ENCODE measurements at places on chromosomes 5 and 9. TPM values are rescaled to one million over a fixed set of nuclear protein-coding genes. Genes with fewer than 3 reads are reported as not detected.

DNA sequence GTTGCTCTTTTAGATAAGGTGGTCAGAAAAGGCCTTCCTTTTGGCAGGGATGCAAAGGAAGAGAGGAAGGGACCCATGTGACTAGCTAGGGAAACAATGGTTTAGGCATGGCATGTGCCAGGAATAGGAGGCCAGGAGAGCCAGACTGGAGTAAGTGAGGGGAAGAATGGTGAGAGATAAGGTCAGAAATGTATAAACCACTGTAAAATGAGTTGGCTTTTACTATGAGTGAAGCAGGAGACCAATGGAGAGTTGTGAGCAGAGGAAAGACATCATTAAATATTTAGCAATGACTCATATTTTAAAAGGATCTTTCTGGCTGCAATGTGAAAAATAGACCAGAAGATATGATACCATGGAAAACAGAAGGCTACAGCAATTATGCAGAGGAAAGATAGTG lies 50.9 kb downstream of the AP3B1 start:
- peaks cover 7% of the 10 kb centered on the region for H3K36me3 ChIP-seq
- H3K4me3 ChIP-seq, result no peak overlapping the region
- no peaks in the 10 kb centered on the region for H3K27me3 ChIP-seq
- H3K27ac ChIP-seq, result no peak overlapping the region

DNA sequence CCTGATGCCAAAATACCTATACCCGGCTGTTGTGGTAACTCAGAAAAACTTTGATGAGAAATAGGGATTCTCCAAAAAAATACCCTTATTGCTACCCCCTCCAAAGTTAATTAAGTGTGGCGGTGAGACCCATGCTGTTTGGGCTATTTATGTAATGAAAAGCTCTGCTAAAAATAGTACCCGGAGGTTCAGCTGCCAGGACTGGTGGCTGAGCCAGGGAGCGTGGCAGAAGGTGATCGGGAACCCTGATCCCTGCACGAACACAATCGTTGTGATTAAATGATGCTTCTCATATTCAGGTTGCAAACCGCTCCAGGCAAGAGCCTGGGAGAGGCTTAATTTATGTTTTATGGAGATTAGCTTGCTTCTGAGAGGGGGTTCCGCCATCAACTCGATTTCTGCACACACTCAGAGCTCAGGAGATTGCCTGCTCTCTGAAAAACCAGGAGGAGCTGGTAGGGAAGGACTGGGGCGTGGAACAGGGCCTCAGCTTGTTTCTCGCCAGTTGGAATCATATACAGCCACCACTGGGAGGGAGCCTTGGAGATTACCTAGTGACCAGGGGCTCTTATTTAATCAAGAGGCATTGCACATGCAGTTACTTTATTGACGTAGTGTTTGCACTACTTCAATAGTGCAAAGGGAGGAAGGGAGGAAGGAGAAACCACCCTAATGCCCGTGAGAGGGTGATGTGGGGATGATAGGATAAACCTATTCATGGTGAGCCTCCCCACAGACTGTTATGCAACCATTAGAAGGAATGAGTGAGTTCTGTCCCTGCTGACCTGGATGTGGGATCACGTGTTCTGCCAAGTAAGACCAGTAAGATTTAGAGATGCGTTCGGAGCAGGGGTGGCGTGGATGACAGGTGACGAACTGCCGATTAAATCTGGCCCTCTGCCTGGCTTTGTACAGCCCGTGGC lies 23.4 kb downstream of the HRH2 start:
- peaks cover 31% of the 10 kb centered on the region for H3K36me3 ChIP-seq
- no peaks in the 10 kb centered on the region for H3K27me3 ChIP-seq
- H3K4me1 ChIP-seq, result peaks cover 30% of the 10 kb centered on the region
- no peak for DNase-seq

DNA sequence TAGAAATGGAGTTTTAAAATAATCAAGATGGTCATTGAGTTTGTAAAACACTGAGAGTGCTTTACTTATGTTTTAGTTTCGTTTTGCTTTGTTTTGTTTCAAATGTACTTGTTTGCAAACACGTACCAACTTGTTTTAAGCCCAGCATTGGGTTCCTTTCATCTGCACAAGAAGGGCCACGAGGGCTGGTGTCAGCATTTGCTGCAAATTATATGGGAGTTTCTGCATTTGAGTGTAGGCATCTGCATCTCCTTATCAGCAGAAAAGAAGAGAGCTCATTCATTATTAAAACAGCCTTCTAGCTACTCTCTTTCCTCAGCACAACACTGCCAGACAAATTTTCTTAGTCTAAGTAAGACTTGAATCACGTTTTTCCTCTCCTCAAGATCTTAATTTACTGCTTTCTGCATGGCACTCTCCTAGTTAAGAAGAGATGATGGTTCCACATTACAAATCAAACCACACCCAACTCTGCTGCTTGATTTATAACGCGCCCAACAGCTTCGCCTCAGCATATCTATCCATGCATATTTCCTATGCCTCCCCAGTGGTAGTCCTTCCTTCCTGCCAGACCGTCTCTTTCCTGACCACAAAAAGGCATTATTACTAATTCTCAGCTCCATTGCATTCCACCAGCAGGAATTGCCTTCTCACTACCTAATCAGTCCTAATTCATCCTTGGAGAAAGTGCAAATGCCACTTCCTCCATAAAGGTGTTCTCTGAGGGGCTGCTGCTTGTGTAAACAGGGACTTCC lies 95.2 kb upstream of the CAST start:
- H3K4me3 ChIP-seq, result no peak overlapping the region
- no peaks in the 10 kb centered on the region for H3K27me3 ChIP-seq
- peaks cover 13% of the 10 kb centered on the region for H3K4me1 ChIP-seq
- no peak overlapping the region for H3K27ac ChIP-seq
- DNase-seq, result no peak

FST gene
- 0.43 TPM for total RNA-seq

- no peak for DNase-seq
- H3K4me1 ChIP-seq, result no peaks in the 10 kb centered on the region
- H3K27ac ChIP-seq, result no peak overlapping the region
These were observed 66.0 kb upstream of the ORM1 start for GRCh38 chr9:114256827-114257328.

NXNL2 gene
- not detected for total RNA-seq

DNA sequence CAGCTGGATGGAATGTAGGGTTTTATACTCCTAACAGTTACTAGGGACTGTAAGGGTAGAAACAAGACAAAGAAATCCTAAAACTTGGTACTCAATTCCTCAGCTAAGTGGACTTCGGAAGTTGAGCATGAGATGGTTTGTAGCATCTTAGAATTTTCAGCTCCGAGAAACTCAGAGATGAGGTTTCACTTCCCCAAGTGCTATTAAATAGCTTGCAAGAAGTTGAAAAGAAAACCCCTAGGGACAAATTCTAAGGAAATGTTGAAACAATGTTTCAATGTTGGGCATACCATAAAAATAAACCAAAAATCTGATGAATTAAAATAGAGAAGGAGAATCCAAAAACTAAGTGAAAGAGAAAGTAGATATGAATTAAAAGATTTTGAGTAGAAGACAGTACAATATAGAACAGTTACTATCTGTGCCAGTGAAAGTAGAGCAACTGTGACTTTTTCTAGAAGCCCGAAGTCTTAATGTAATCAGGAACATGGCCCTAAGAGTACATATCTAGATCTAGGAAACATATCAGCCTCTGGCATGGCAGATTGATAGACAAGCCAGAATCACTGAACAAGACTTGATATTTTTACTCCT lies 308.6 kb upstream of the RGMB start:
- H3K27me3 ChIP-seq, result peaks cover 2% of the 10 kb centered on the region
- no peak for DNase-seq
- H3K4me3 ChIP-seq, result no peak overlapping the region

IL4 gene
- total RNA-seq, result 1.4 TPM

DNA sequence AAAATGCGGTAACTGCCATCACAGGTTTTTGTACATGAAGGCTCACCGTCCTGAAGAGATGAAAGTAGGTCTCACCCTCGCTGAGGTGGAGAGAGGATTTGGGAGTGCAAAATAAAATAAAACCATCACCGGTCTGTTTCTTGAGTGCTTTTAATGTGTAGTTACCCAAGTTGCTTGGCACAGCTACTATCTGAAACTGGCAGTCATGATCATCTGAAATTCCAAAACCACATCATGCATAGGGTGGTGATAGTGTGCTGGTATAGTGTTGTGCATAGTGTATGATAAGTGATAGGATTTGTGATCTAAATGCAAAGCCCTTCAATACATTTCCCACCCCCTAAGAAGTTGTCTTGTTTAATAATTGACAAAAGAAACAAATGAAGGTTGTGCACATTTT lies 381.3 kb downstream of the DMRT2 start:
- no peak overlapping the region for H3K27ac ChIP-seq
- no peaks in the 10 kb centered on the region for H3K36me3 ChIP-seq
- H3K4me1 ChIP-seq, result no peaks in the 10 kb centered on the region
- peaks cover 2% of the 10 kb centered on the region for H3K27me3 ChIP-seq
- no peak for DNase-seq
- no peak overlapping the region for H3K4me3 ChIP-seq

- no peaks in the 10 kb centered on the region for H3K36me3 ChIP-seq
- no peaks in the 10 kb centered on the region for H3K27me3 ChIP-seq
- no peak overlapping the region for H3K27ac ChIP-seq
These were observed 47.7 kb upstream of the TEX48 start for GRCh38 chr9:114729706-114730105.

DNA sequence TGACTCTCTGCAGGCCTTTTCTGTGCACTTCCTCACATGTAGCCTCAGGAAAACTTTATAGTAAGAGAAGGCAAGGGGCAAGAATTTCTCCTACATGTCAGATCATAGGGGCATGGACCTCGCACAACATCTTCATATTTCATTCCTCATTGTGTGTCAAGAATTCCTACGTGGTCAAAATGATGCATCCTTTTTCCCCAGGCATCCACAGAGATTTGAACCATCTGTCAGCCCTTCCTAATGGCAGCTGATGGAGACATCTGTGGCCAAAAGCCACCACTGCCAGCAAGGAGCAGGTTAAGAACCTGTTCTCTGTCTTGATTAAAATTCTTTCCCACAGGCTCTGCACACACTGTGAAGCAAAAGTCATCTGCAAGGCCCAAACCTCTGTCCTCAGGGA lies 42.5 kb downstream of the MFAP3 start:
- H3K4me1 ChIP-seq, result peaks cover under 1% of the 10 kb centered on the region
- no peak overlapping the region for H3K27ac ChIP-seq
- no peaks in the 10 kb centered on the region for H3K27me3 ChIP-seq

- peaks cover 2% of the 10 kb centered on the region for H3K4me1 ChIP-seq
- no peak for DNase-seq
- H3K27ac ChIP-seq, result peak overlapping the region; percentile 39
- H3K4me3 ChIP-seq, result no peak overlapping the region
- peaks cover 62% of the 10 kb centered on the region for H3K36me3 ChIP-seq
These were observed 49.1 kb downstream of the DOCK2 start for GRCh38 chr5:169686137-169686536.

GRCh38 chr5:54304040-54304439 lies 6.3 kb downstream of the ARL15 start:
- no peak overlapping the region for H3K4me3 ChIP-seq
- no peak overlapping the region for H3K27ac ChIP-seq
- no peaks in the 10 kb centered on the region for H3K36me3 ChIP-seq
- H3K4me1 ChIP-seq, result peaks cover 41% of the 10 kb centered on the region
- no peak for DNase-seq

- H3K27ac ChIP-seq, result no peak overlapping the region
- peaks cover 6% of the 10 kb centered on the region for H3K27me3 ChIP-seq
- no peak overlapping the region for H3K4me3 ChIP-seq
- H3K4me1 ChIP-seq, result no peaks in the 10 kb centered on the region
- H3K36me3 ChIP-seq, result no peaks in the 10 kb centered on the region
These were observed 72.6 kb upstream of the CPEB4 start for GRCh38 chr5:173815571-173815970.

GRCh38 chr5:137581776-137582175 lies 82.7 kb upstream of the SPOCK1 start:
- no peak overlapping the region for H3K27ac ChIP-seq
- H3K4me1 ChIP-seq, result no peaks in the 10 kb centered on the region
- DNase-seq, result no peak
- no peaks in the 10 kb centered on the region for H3K36me3 ChIP-seq
- peaks cover 10% of the 10 kb centered on the region for H3K27me3 ChIP-seq

DNA sequence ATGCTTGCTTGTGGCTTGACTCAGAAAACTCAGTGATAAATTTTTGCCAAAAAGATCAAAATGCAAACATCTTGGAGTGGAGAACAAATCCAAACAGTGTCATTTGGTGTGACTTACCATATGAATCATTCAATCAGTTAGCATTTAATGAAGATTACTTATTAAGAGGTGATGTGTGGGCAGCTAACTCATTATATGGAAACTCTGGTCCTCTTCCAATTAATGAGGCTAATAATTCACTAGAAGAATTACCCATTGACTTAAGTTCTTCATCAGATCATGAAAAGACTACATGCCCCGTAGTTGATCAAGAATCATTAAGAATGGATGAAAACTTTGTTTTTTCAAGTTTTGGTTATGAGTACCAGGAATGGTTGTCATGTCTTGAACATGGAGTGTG lies 141.8 kb downstream of the UNC13B start:
- DNase-seq, result no peak
- no peak overlapping the region for H3K27ac ChIP-seq
- H3K36me3 ChIP-seq, result no peaks in the 10 kb centered on the region
- no peaks in the 10 kb centered on the region for H3K4me1 ChIP-seq
- no peak overlapping the region for H3K4me3 ChIP-seq

All from activated CD8-positive, alpha-beta T cell treated with anti-CD3 and anti-CD28 coated beads for 36 hours (primary cell).